ENCODE measurements at places on chromosomes 7 and 10.

- no peak for DNase-seq
Observed at GRCh38 chr10:34252111-34252510, 563.0 kb downstream of the PARD3 start.

- no peak for DNase-seq
Observed at GRCh38 chr10:121928528-121928884, 675 bp upstream of the ATE1 start.

- no peak for DNase-seq
Observed at GRCh38 chr10:117631276-117632145, 89.0 kb downstream of the EMX2 start.

DNA sequence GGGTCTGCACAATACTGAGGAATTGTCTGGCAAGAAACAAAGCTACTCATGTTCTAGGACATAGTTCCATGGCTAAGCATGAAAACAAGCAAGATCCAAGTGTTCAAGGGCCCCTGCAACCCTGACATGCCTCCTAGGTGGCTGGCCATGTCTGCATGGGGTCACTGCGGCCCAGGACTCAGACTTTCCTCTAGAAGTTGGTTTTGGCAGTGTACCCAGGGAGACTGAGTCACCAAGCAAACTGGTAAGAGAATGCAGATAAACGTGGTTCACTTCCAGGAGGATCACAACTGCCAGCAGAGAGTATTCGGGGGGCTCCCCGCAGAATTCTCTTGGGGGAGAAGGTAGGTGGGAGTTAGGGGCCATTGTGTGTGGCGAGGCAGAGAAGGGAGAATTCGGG, 7.4 kb upstream of the PFKFB3 start:
- DNase-seq = no peak

- no peak for DNase-seq
Observed at GRCh38 chr10:70504521-70505358, 26.2 kb downstream of the PALD1 start.

GRCh38 chr7:2261611-2262010, 19.6 kb downstream of the NUDT1 start:
- DNase-seq = no peak

GRCh38 chr7:74479066-74479781, 25.5 kb downstream of the GTF2IRD1 start:
- no peak for DNase-seq

GRCh38 chr10:32112055-32112454, 55.8 kb upstream of the KIF5B start:
- DNase-seq = no peak

DNA sequence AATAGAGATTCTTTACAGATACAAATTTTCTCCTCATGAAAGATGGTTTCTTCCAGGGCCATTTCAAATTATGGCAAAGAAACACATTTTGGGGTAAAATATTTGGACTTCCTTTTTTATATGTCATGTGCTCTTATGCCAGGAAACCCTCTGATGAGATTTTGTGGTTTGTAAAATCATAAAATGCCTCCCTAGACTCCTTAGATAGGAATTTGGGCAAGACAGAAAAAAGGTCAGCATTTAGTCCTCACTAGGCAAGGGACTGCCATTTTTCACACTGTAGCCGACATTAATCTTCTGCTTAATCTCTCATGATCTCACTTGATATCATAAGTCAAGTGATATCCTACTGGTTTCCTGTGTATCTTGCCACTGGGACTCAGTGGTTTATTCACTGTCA, 286.4 kb downstream of the ARHGAP12 start:
- no peak for DNase-seq

GRCh38 chr10:56633876-56634452, 272.9 kb upstream of the ZWINT start:
- no peak for DNase-seq

- DNase-seq = no peak
Observed at GRCh38 chr10:103739039-103739764, 116.2 kb downstream of the SH3PXD2A start.

DNA sequence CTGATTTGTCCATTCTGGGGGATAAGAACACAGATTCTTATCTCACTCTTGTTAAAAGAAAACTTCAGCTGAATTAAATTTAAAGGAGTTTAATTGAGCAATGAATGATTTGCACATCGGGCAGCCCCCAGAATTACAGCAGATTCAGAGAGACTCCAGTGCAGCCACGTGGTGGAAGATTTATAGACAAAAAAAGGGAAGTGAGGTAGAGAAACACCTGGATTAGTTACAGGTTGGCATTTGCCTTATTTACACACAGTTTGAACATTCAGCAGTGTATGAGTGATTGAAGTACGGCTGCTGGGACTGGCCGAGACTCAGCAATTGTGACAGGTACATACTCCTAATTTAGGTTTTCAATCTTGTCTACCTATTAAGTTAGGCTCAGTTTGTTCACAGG, 46.5 kb upstream of the FAM20C start:
- DNase-seq = no peak

GRCh38 chr7:155322530-155322929, 24.9 kb downstream of the INSIG1 start:
- no peak for DNase-seq

DNA sequence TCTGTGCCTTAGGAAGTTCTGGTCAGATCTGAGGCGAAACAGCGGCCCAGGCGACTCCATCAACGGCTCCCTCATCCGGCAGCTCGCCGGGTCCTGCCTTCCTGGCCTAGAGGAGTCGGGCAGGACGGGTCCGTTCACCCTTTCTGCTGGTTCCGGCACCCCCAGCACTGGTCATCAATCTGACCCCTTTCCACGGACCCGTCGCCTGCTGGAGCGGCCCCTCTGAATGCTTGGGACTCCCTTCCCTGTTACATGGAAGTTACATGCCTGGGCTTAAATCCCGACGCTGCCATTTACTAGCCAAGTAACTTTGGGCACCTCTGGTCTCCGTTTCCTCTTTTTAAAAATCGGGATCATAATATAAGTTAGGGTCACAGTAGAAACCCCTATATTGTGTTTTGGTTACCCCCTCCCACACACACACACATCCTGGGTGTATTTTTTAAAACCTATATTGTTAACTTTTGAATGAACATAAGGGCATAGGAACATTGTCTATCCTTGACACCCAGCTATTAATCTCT, 607 bp upstream of the GGCT start:
- DNase-seq = no peak

- no peak for DNase-seq
Observed at GRCh38 chr10:124996854-124997215, 54.9 kb downstream of the ZRANB1 start.

DNA sequence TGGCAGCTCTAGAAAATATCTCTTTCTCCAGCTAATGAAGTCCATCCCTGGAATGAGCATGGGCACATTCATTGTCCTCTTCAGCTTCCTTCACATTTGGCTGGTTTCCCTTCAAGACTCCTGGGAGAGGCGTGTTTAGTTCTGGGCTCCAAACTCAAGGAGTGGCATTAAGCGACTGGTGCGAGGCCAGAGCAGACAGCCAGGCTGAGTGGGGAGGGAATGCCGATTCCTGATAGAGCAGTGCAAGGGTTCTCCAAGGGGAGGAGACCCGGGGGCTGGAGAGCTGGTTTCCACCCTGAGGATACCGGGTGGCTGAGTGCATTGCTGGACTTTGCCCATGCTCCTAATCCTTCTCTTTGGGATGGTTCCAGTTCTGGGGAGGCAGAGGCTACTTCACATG, 372.1 kb downstream of the RPS24 start:
- DNase-seq = no peak

DNA sequence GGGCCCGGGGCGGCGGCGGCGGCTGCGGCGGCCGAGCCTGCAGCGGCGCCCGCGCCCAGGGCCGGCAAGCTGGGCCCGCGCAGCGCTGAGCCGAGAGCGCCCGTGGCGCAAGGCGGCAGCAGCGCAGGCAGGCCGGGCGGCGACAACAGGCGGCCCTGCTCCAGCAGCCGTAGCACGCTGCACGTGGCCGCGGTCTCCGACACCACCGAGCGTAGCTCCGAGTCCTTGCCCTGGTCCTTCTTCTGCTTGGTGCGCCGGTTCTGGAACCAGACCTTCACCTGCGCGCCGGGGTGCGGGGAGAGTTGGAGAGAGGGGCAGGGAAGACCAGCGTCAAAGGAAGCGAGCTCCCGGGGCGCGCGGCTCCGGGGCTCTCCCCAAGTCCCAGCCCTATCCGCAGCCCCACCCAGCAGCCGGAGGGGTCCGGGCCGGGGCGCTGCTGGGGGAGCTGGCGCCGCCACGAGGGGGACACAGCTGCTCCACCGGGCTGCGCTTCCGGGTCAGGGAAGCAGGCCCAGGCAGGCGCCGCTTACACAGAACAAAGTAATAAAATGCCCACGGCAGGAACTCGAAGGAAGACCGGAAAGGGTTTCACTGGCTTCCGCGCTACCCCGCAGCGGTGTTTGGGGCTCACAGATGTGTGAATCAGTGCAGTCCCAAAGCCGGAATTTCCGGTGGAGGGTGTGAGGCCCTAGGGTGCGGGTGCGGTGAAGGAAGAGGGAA, 3.6 kb downstream of the VAX1 start:
- DNase-seq = no peak

DNA sequence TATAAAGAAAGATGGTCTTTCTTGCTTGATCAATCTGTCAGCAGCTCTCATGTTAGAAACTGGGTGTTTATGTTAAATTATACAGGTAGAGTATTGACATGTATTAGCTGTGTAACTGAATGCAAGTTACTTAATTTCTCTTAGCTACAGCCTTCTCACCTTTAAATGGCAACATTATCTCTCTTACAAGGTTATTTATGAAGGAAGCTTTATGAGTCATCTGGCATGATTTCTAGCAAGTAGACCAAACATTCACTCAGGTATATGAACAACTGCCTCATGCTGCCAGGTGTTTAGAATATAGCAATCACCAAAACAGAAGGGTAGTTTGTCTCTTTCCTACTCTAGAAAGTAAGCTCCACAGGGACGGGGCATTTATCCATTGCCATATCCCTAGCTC, 8.5 kb downstream of the ARL4A start:
- DNase-seq = no peak

DNA sequence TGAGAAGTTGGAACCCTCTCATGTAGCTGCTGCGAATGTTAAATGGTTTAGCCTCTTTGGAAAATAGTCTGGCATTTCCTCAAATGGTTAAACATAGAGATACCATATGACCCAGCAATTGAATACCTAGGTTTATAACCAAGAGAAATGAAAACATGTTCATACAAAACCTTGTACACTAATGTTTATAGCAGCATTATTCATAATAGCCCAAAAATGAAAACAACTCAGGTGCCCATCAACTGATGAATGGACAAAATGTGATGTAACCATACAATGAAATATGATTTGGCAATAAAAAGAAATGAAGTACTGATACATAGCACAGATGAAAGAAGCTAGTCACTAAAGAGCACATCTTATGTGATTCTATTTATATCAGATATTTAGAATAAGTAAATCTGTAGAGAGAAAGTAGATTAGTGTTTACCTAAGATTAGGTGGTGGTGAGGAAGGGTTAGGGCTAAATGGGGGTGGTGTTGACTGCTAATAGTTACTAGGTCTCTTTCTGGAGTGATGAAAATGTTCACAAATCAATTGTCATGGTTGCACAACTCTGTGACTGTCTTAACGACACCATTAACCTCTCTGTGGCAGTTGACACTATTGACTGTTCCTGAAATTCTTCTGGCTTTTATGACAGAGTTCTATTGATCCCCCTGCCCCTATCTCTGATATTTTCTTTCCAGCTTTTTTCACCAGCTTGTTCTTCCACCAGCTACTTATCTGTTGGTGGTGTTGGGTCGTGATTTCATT, 35.2 kb downstream of the VCL start:
- DNase-seq = no peak

DNA sequence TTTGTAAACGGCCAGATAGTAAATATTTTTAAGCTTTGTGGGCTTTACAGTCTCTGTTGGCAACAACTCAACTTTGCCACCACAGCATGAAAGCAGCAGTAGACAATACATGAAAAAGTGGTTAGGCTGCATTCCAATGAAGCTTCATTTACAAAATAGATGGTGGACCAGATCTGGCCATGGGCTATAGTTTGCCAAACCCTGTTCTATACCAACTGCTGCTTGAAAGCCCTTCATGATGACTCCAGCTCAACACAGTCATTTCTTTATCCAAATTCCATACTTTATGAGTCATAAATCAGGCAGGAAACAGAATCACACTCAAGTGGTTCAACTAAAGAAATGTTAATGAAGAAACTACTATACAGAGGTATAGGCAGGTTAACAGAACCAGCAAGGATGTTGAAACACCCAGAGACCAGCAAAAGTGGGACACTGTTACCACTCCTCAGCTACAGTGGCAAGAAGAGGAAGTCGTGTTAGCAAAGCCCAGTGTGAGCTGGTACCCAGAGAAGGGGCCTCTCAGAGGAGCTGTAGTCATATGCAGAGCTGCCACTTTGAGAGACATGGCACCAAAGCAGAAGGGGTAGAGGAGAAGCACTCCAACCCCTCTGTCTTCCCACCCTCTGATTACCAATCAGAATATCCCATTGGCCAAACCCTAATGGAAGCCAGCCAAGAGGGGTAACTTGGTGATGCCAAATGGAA, 72.5 kb downstream of the PRLHR start:
- DNase-seq = no peak

- no peak for DNase-seq
Observed at GRCh38 chr7:142752376-142753225, 3.3 kb downstream of the PRSS1 start.

GRCh38 chr7:137130751-137131158, 212.8 kb downstream of the PTN start:
- no peak for DNase-seq

- no peak for DNase-seq
Observed at GRCh38 chr7:139118805-139119485, 9.4 kb upstream of the ZC3HAV1 start.

GRCh38 chr10:75814014-75814413, 382.6 kb downstream of the LRMDA start:
- no peak for DNase-seq

DNA sequence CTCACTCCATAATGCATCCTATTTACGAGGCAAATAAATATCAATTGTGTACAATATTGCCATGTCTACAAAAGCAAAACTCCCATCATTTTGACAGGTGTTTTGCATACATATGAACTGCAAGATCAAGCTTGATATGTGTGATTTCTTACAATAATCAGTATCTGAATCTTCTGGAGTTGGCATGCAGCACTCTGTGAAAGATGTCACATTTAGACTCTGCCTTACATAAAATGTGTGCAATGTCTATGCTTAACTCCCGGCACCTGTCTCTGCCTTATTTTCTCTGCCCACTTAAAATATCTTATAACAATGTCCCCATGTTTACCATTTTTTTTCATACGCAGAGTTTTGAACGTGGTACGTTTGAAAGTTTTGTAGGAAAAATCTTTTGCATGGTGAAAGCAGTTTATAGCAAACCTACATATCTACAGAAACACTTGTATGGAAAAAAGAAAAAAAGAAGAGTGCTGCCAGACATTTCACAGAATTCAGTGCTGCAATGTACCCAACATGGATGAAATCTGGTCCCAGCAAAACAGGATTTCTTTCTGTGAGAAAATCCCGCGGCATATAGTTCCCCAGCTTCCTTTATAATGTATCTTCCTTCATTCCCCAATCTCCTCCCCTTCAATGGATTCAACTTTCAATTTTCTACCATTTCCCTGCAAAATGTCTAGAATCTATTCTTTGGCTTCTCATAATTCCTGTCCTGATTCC, 114.1 kb upstream of the NRP1 start:
- no peak for DNase-seq

Measured in stimulated activated CD8-positive, alpha-beta memory T cell treated with anti-CD3 and anti-CD28 coated beads, Interleukin-15, amount 100 ng/mL, for 48 hours (primary cell).